GM23248 (cell line): ENCODE measurements at places on chromosomes 2 and 18. TPM values are rescaled to one million over a fixed set of nuclear protein-coding genes. Genes with fewer than 3 reads are reported as not detected.
A peak's percentile ranks its signal among the peaks of the same experiment; 100 is the strongest.

DNA sequence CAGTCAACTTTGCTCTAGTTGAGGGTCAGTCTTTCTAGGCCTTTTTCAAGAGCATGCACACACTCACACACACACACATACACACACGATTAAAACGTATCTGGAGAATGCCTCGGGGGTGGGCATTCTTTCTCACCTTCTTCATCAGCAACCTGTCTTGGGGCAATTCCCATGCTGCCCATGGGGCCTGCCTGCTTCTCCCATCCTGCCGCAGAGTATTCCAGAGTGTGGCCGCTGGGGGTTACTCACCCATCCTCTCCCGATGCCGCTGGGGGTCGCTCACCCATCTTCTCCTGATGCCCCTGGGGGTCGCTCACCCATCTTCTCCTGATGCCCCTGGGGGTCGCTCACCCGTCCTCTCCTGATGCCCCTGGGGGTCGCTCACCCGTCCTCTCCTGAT is 10.8 kb upstream of the ALLC start:
- no peak for DNase-seq

DNA sequence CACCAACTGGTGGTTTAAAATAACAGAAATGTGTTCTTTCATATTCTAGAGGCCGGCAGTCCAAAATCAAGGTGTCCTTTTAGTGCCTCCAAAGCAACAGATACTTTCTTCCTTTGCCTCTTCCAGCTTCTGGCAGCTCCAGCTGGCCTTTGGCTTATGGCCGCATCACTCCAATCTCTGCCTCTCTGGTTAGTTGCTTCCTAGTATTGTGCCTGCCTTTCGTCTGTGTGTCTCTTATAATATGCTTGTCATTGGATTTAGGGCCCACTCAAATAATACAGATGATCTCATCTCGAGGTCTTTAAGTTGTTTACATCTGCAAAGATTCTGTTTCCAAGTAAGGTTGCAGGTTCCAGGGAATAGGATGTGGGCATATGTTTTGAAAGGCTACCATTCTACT is 855.2 kb upstream of the ID2 start:
- no peak for DNase-seq

GRCh38 chr2:238848691-238848975 is 748 bp downstream of the TWIST2 start:
- DNase-seq, result no peak

Gene GLB1L
- polyA plus RNA-seq, result 3.4 and 3.8 TPM in 2 replicates

DNA sequence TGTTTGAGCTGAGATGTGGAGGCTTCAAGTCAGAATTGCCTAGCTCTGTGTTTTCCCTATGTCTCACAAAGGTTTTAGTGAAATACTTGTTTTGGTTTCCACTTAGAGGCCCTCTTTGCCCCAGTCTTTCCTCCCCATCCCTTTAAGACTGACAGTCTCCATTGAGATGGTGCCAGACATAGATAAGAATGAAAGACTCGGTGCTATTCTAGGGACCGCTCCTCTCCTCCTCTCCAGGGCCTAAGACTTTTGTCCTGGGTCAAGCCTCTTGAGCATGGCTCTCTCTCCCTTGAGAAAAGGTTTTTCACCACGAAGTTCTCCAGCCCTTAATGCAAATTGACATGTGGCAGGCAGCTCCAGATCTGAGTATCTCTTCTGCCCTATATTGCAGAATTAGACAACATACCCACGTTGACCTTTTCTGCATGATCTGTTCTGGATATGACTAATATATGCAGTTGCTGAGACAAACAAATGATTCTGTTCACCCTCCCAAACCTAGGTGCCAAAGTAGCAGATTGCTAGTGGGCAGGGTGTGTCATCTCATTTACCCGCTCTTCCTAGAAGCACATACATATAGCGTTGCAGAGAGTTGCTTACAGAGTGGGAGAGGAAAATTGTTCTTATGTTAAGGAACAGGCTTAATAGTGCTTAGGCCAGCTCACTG is 47.5 kb upstream of the ACSL3 start:
- DNase-seq, result peak; percentile 49

DNA sequence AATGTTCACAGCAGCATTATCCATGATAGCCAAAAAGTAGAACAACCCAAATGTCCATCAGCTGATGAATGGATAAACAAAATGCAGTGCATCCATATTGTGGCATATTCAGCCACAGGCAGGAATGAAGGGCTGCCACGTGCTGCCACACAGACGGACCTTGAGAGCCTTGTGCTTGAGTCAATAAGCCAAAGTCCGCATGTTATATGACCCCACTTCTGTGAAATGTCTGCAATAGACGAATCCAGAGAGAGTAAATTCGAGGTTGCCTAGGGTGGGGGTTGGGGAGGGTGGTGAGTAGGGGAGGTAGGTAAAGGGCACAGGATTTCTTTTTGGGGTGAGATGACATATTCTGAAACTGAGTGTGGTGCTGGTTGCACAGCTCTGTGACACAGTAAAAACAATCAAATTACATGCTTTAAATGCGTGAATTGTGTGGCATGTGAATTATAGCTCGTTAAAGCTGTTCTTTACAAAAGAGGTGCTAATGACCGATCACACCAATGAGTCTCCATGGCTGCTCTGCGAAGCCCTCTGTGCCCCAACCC is 38.9 kb upstream of the LDLRAD4 start:
- DNase-seq, result no peak

DNA sequence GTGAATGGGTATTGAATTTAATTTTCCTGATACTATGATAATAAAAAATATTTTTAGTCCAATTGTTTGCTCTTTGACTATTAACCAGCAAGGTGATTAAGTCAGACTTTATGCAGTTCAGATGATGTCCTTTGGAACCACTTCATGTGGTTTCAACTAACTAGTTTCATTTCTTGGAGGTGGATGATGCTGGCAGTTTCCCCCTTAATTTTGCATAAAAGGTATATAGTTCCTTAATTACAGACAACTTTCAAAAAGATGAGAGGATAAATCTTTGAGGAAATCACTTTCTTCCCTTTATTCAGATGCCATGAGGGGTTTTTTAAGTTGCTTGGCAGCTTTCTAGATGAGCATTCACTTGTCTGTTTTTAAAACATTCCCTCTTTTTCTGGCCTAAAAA is 223.1 kb downstream of the PHLPP1 start:
- no peak for DNase-seq

Gene ZC3H8
- polyA plus RNA-seq, result 7.0 and 9.5 TPM in 2 replicates

DNA sequence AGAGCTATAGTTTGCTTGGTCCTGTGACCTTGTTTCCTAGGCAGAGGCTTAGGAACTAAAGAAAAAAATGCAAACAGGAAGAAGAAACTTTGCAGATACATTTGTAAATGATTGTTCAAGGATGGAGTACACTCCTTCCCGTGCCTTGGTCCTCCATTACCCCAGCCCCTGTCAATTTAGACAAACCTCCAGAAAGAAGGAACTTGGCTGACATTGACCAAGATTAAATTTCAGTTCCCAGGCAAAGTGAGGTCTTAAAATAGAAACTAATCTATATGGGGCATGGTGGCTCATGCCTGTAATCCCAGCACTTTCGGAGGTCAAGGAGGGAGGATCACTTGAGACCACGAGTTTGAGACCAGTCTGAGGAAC is 179.9 kb upstream of the FN1 start:
- no peak for DNase-seq

Gene HOXD8
- 18.0 and 19.7 TPM in 2 replicates for polyA plus RNA-seq

- no peak for DNase-seq
Measured at GRCh38 chr2:174608866-174609214, 11.2 kb upstream of the WIPF1 start.

- no peak for DNase-seq
Measured at GRCh38 chr2:233852056-233852455, 2.3 kb downstream of the HJURP start.

GRCh38 chr2:189425676-189426075 is 15.6 kb upstream of the WDR75 start:
- no peak for DNase-seq

DNA sequence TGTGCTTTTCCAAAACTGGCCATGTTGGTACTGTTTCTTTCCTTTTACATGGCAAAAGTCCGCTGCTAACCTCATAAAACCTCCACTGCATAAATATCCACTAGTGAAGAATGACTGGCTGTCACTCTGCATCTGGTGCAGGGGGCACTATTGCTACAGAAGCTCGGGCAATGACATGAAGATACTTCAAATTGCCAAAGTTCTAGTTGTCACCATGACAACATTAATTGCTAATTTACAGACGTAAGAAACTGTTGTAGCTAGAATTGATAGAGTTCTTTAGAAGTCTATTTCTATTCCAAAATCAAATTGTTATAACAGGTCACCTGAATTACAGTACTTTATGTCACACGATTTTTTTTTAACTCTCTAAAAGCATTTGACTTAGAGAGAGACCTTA is 845 bp downstream of the CFAP210 start:
- DNase-seq, result peak; percentile 32

DNA sequence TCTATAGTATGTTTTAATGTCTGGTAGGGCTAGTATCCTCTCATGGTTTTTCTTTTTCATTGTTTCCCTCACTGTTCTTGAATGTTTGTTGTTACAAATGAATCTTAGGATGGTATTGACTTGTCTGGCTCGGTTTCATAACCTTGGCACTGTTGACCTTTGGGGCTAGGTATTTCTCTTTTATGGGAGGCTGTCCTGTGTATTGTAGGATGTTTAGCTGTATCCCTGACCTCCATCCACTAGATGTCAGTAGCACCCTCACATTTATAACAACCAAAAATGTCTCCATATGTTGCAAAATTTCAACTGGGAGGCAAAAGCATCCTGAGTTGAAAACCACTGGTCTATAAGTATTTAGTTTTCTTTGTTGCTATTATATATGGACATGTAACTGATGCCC is 7.0 kb upstream of the AOX1 start:
- DNase-seq, result peak; percentile 64

DNA sequence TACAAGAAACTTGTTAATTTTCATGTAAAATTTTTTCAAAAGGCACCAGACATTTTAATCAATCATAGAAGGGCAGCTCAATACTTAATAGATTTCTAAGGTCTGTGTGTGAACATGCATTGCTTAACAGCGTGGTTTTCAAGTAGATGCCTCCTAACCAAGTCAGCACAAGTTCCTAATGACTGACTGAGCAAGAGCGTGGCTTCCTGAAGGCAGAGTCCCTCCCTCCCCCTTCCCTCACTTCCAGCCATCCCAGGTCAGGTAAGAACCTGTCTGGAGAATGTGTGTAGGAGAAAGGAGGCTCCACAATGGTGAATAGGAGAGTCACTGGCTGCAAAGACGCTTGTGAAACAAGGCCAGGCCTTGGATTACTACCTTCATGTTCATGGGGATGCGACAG is 33.5 kb upstream of the DAPL1 start:
- DNase-seq, result peak; percentile 80

DNA sequence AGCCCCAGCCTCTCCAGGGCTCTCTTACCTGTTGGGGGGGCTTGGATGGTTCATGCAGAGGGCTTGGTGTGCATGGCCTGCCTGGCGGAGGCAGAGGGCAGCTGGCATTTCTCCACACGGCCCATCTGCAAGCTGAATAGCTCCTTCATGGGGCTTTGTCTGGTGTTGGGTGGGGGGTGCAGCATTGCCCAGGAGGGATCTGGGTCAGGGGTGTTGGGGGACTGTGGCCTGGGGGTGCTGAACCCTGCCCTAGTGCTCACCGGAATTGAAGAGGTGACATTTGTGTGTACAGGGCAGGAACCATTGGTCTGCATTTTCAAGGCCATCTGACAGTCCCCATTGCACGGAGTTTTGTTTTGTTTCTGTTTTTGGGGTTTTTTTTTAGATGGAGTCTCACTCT is 58.8 kb upstream of the HAAO start:
- no peak for DNase-seq

DNA sequence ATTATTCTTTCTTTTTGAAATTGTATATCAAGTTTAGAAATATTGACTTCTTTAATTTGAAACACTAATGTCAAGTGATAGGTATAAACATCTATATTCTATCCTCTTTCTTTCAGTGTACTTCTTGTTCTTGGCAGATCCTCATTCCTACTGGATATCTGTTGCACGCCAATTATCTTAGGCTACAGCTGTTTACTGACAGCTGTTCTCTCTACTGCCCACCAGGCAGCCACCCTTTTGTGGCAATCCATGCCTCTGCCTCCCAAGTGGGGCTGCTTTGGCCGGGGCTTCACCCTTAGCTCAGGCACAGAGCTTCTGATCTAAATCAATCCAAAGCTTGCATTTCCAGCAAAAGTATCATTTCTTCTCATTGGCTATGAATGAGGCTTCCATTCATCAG is 50.6 kb upstream of the ITSN2 start:
- no peak for DNase-seq

GRCh38 chr2:190467575-190468083 is 59.5 kb downstream of the MFSD6 start:
- DNase-seq, result peak; percentile 65

- DNase-seq, result no peak
Measured at GRCh38 chr2:118987886-118988285, 45.9 kb downstream of the MARCO start.

- DNase-seq, result peak; percentile 27
Measured at GRCh38 chr2:207635468-207636200, 10.4 kb upstream of the METTL21A start.

DNA sequence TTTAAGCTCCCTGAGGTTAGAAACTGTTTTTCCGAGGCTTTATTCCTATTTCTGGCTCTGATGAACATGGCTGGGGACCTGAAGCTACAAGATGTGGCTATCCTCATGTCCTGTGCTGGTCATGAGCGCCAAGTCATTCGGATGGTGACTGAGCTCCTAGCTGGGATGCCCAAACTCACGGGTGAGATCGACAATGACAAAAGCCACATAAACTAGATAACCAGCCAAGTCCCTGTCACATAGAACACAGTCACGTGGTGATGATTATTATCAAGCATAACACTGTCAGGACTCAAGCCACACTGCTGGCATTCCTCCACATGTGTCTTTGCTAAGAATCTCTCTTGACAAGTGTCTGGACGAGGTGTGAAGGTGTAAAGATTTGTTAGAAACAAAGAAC is 274.9 kb downstream of the CLIP4 start:
- DNase-seq, result no peak

DNA sequence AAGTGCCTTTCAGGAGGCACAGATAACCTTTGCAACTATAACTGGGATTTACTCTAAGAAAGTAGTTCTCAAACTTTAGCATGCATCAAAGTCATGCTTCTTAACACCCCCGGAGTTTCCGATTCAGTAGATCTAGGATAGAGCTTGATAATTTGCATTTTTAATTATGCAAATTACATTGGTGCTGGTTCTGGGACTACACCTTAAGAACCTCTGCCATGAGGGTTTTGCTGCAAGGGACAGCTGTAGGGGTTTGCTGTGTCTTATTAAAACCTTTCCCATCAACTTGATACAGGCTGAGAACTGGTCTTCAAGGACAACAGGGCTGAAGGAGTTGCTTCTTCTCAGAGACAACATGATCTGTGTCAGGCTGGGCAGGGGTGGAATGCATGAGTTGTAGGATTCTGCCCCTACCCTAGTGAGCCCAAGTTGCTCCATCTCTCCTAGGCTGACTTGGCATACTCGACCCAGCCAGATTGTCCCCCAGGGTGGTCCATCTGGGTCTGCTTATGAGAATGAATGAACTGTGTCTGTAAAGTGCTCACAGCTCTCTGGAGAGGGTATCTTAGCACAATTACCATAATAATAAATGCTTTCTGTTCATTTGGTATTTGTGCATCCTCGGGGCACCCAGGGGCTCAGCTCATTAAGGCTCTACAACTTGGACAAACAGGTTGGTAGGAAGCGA is 232.7 kb downstream of the CLIP4 start:
- no peak for DNase-seq

GRCh38 chr2:217535957-217536708 is 466.7 kb downstream of the TNS1 start:
- no peak for DNase-seq
